SW480 (cell line): ENCODE measurements at places on chromosomes 13 and 19.
A peak's percentile ranks its signal among the peaks of the same experiment; 100 is the strongest.

DNA sequence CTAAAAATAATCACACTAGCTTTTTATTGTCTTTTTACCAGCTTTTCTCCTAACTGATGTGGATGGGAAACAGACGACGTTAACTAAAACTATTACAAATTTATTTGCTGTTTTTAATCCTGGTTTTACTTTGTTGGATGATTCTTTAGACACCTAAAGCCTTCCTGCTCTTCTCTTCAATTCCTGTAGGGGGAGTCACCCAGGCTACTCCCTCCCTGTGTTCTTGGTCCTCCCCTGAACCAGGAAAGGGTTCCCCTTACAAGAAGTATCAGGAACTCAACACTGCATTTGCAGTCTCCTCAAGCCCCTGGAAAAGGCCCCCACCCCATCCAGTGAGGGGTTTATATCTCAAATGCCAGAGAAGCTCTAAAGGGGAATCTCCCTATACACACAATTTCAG is 206.1 kb downstream of the SUCLA2 start:
- peak; percentile 11 for DNase-seq

- DNase-seq = no peak
These were observed 142.0 kb downstream of the ZNF737 start for GRCh38 chr19:20423381-20424197.

DNA sequence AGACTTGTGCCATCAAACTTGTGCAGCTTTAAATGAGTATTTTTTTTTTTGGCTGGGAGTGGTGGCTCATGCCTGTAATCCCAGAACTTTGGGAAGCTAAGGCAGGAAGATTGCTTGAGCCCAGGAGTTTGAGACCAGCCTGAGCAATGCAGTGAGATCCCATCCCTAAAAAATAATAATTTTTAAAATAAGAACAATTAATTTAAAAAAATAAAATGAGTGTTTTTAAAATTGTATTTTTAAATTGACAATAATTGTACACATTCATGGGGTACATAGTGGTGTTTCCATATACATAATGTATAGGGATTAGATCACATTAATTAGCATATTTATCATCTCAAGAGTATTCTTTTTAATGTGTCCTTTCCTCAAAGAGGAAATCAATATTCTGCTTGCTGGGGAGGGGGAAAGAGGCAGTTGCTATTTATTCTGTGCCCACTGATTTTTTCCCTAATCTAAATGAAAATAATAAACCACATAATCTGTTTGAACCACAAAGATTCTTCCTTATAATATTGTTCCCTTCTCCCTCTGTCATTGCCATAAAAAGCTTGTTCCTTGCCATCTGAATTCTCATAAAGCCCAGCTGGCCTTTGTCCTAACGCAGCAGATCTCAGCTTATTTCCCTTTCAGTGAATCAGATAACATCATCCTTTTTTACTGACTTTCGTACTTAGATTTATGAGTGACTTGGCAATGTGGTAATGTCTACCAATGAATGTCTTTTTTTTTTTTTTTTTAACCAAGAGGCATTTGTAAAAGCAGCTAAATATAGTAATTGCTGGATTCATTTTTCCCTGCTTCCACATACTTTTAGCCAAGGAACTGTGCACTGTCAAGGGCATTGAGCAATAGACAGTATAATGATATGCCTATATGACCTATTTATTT is 81.8 kb upstream of the RUBCNL start:
- no peak for DNase-seq

- no peak for DNase-seq
These were observed 1.1 kb downstream of the CNN1 start for GRCh38 chr19:11539495-11540365.

DNA sequence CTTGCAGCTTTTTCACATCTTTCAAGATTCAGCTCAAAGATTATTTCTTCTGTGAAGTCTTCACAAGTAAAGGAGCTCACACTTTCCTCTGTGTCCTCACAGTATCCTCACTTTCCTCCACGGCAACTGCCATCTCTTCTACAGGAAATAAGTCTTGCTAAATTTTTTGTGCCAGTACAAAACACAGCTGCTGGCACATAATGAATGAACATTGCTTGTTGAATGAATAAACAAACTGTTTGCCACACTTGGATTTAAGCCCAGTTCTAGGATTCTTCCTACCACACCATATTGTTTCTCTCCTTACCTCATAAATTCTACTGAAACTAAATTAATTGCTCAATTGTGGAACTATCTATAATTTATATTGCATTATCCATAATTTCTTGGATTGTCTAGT is 59.5 kb downstream of the RAP2A start:
- no peak for DNase-seq

DNA sequence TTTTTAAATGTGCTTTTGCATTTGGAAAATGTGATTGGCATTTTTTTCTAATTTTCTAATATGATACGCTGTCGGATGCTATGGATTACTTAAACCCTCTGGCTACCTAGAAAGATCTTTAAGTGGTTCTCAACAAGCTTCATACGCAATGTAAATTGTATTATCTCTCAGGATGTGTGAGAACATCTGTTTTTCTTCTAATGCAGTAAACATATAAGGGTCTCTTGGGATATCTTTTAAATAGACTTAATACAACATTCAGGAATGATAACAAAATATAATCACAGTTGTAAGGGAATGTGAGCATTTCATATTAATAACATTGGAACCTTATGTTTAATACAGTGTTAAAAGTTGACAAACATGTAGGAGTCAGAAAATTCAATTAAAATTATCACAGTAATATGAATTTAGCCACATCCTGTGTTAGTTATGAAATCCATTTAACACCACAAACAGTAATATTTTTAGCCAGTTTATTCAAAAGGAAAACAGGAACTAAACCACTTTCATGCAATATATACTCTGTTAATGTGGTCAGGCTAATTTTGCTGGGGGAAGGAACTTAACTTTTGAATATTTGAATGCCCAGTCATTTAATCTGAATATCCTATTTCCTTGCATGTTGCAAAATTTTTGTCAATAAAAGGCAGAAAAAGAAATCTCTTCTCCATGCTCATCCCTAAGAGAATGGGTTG is 15.0 kb upstream of the ALOX5AP start:
- DNase-seq = no peak

DNA sequence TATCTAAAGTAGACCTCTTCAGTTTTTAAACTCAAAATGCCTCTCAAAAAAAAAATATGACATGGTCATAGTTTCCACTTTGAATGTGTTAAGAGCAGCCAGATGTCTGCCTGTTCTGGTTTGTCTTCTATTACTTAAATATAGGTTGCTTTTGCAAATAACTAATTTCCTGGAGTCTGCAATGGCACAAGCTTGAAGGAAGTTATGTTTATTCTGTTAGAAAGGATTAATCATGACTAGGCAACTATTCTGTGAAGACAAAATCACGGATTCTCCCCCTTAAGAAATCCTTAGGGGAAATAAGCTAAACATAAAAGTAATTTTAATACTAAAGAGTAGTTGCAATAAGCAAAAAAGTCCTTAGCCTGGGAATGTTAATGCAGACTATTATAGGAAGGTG is 26.3 kb downstream of the SKA3 start:
- no peak for DNase-seq

DNA sequence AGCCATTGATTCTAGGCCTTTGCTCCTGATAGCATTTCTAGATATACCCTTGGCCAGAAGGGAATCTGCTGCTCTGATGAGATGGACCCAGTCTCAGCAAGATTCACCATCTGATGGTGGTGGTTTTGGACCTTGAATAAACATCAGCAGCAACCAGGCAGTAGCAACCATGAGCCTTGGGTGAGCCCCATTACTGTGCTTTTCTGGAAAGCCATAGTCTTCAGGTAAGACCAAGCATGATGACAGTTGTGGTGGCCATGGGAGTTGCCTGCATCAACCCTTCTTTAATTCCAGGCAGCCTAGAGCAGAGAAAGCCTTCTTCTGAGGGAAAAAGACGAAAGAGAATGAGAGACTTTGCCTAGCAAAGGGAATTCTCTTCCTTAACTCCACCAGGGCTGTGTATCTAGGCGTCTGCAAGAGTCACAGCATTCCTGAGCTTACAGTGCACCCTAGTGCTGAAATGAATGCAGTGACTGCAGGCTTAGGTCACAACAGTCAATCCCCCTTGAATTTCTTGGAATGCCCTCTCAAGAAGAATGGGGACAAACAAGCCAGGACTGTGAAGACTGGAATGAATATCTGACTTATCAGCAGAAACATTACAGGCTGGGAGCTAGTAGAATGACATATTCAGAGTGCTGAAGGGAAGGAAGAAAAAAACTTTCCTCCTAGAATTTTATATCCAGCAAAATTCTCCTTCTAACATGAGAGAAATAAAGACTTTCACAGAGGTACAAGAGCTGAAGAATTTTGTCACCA is 942.4 kb upstream of the PCDH20 start:
- peak; percentile 29 for DNase-seq
